Kidney tubule cell (primary cell): ENCODE measurements at places on chromosomes 5 and 9.

DNA sequence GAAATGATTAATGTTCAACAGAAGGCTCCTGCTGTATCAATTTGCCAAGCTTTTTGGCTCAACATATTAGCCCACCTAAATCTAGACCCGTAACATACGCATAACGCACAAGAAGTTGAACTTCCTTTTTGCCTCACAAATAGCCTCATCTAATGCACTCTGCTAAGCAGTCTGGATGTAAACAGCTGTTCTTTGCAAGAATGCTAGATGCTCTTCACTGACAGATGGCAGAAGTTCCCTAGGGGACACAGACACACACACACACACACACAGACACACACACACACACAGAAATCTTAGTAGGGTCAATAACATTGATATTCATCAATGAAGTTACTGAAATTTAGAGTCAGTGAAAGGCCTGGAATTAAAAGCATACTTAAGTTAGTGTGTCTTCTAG is 13.2 kb upstream of the PCA3 start:
- DNase-seq = no peak

DNA sequence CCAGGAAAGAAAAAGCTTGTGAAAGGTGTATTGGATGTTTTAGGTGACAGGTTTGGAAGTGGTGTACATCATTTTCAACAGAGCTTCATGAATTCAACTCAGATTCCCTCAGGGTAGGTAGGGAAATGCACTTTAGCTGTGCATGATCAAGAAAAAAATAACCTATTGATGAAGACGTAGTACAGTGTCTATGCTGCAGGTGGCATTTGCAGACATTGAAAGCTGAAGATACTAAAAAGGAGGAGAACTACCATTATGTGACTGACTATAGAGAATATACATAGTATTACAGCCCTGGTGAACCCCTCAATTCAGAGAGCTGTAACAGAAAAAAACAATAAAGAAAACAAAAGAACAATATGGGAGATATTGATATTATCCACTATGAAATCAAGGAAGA is 2344.7 kb upstream of the ACO1 start:
- DNase-seq = peak; percentile 1

- DNase-seq = no peak
Observed at GRCh38 chr5:74850030-74850429, 16.2 kb downstream of the FAM169A start.

- DNase-seq = no peak
Observed at GRCh38 chr9:128669786-128670185, 13.1 kb upstream of the DYNC2I2 start.

DNA sequence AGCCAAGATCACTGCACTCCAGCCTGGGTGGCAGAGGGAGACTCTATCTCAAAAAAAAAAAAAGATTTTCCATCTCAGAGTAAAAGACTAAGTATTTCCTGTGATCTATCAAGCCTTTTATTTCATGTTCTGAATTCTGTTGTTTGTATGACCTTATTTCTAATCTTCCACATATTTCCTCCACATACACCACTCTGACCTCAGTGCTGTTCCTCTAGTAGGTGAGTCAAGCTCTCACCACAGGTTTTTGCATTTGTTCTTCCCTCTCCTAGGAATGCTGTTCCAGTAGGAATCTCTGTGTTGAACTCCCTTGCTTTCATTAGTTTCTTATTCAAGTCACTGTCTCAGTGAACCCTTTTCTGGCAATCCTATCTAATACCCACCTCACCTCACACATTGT is 68.1 kb downstream of the INVS start:
- DNase-seq = peak; percentile 39

GRCh38 chr5:56129288-56129687 is 103.8 kb downstream of the ANKRD55 start:
- peak; percentile 56 for DNase-seq

- peak; percentile 51 for DNase-seq
Observed at GRCh38 chr5:142870532-142871362, 100.6 kb downstream of the ARHGAP26 start.

GRCh38 chr5:128962211-128962610 is 3.1 kb upstream of the SLC27A6 start:
- no peak for DNase-seq

DNA sequence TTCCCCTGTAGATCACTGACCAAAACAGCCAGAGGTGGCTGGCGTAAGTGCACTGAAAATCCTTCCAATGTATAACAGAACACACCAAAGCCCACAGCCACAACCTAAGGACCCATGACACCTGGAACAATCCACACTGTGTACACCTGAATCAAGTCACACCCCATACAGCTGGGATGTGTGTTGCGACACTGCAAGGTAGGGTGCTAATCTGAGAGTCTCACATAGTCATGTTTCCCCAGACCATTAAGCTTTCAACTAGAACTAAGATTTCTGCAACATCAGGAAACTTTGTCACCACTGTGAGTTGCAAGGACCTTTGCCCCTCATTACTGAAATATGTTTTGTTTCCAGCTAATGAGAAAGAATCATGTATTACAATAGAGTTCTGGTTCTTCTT is 59.4 kb downstream of the MED27 start:
- DNase-seq = no peak

GRCh38 chr9:19924080-19924479 is 135.2 kb upstream of the SLC24A2 start:
- no peak for DNase-seq

GRCh38 chr9:32426278-32426939 is 42.0 kb downstream of the ACO1 start:
- DNase-seq = peak; percentile 93

DNA sequence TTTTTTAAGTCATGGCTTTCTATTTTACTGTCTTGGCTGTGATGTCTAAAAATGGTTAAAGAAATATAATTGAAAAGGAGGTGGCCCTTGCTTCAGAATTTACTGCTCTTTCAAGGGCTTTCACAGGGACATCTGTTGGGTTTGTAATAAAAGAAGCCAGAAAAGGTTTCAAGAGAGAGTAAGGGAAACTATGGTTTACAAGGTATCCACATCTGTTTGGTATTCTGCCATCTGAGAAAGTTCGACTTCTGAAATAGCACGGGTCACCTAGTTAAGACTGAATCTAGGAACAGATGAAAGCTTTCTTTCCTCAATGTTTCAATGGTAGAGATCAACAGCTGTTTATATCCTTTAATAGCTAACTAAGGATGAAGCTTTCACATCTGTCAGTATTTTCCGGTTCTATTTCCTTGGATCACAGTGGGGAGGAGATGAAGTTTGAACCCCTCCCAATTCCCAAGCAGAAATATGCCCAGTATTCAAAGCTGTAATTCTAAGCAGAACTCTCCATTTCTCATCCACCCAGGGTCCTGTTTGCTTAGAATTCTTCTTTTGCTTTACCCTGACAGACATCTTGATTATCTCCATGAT is 72.8 kb upstream of the IFNK start:
- no peak for DNase-seq

DNA sequence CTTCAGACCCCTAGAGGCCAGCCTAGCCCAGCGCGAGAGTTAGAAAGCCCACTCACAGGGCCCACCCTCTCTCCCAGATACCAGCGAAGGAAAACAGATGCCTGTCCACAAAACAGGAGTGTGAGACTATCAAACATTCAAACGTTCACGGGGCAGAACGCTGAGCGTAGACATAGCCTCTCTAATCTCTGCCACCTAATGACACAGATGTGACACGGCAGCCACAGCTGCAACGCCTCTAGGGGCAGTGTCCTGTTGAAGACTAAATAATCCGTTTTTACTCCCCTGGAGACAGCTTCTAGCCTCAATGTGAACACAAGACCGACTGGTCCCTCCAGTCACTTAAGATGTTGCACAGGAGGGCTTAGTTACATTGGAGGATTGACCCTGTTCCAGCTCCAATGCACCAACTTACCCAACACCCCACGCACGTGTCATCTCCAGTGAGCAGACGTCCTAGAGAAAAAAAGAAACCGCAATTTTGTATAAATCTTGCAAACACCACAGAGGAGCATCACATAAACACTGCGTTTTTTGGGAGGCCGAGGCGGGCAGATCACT is 14.3 kb downstream of the DIPK1B start:
- peak; percentile 66 for DNase-seq

DNA sequence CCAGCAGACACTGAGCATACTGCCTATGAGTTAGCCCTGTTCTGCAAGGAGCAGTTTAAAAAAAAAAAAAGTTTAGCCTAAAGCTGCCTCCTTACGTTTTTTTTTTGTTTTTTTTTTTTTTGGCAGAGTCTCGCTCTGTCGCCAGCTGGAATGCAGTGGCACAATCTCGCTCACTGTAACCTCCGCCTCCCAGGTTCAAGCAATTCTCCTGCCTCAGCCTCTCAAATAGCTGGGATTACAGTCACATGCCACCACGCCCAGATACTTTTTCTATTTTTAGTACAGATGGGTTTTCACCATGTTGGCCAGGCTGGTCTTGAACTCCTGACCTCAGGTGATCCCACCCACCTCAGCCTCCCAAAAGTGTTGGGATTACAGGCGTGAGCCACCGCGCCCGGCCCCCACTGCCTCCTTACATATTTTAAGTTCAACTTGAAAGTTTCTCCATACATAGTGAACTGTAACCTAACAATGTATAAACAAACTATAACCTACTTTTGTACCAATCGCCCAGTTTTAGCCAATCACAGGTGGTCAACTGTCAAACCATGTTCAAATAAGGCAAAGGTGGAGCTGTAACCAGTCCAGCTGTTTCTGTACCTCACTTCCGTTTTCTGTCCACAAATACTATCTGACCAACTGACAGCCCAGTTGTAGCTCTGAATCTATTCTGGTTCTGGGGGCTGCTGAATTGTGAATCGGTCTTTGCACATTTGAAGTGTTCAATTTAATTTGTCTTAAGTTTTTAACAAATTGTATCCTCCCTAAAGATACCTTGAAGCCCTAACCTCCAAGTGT is 17.1 kb downstream of the GKAP1 start:
- no peak for DNase-seq

DNA sequence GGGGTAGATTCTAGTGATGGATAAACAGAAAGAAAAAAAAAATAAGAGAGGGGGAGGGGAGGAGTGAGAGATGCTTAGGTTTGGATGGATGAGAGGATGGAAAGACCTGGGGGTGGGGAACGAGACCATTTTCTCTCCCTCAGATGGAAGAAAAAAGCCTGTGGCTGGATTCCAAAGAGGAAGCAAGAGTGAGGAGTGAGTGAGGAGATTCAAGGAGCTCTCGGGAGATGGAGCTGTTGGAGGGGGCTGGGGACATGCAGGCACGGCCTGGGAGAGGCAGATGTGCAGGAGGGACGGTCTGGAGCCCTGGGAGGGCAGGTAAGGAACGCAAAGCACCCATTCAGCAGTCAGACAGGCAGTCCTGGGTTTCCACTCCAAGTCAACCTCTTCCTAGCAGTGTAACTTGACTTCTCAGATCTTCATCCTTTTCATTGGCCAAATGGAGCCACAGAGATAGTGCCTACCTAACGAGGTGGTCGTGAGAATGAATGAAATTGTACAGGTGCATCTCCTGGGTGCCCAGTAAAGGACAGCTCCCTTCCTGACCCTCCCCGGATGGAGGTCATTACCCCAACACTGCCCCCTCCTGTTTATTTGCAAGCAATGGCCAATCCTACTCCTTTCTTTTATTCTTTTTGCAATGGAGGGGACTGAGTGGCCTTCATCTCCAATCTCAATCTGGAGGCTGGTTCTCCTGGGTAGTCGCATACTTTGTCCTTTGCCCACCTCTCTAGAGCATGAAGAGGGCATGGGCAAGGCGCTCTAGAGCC is 52.2 kb downstream of the PCDH1 start:
- DNase-seq = no peak

- peak; percentile 17 for DNase-seq
Observed at GRCh38 chr5:131996210-131997025, 15.0 kb downstream of the ACSL6 start.

DNA sequence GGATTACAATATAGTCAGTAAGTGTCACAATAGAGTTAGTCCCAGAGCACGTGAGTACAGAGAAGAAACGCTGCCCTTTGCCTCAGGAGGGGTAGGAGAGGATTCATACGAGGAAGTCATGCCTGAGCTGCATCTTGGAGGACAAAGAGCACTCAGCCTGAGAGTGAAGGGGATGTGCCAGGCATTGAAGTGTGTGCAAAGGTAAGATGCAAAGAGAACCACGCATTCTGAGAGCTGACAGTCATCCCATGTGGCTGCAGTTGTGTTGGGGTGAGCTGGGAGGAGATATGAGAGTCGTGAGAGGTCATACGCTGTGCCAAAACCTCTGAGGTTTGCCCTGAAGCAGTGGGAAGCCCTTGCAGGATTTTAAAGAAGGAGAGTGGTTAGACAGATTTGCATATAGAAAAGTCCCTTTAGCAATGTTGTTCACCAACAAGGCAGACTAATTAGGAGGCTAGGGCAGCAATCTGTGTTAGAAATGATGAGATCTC is 97.5 kb downstream of the PIP5K1B start:
- no peak for DNase-seq

DNA sequence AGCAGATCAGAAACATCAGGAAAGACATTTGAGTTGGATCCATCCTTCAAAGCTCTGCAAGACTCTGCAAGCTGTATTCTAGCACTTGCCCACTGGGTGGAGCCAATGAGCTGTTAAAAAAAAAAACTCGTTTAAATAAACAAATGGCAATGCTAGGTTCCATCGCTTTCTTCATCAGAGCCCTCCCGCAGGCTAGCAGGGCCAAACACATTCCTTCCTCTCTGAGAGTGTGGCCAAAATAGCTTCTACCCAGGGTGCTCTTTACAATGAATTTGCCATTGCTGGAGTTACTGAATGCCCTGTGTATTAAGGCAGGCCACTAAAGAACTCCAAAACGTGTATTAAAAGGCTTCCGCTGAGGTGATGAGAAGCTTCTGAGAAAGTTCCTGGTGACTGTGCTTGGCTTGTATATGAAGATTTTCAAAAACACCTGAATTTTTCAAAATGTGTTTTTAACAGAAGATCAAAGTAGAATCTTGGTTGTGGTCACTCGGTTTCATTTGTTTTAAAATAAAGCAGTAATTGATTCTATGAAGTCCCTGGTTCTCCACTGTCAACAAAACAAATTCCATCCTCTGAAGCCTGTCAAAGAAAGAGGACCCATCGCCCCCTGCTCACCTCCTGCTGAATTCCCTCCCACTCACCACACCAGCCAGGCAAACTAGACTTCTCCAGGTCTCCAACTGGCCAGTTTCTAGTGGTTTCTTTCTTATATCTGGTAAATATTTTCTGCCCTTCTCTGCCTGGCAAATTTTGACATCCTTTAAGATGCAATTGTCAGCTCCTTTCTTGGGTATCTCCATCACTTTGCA is 36.5 kb upstream of the EQTN start:
- peak; percentile 81 for DNase-seq

GRCh38 chr9:134071149-134071548 is 3.3 kb upstream of the BRD3 start:
- no peak for DNase-seq

DNA sequence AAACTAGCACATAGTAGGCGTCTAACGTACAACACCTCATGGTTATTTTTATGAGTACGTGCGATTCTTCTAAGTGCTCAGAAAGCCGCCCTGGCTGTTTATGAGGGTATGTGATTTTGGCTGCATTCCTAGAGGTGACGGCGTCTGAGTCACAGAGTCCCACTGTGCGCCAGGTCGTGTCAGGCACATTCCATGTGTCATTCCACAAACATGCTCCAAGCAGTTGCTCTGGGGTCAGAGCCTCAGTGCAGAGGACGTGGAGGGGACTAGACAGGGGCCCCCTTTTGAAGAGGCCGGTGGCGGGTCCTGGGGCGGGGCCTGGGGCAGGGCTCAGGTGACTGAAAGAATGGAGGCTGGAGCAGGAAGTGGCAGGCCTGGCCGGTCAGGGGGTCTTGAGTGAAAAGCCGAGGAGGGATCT is 51.9 kb downstream of the NEK6 start:
- peak; percentile 97 for DNase-seq

- DNase-seq = peak; percentile 58
Observed at GRCh38 chr5:108818613-108819272, 71.0 kb downstream of the FER start.

- peak; percentile 26 for DNase-seq
Observed at GRCh38 chr5:111859533-111860270, 102.7 kb upstream of the NREP start.
